CD4-positive, alpha-beta T cell treated with Interleukin-4 for 4 hours (primary cell): ENCODE measurements at places on chromosomes 3 and 15.

- DNase-seq, result no peak
Measured at GRCh38 chr3:142501004-142501926, 53.4 kb upstream of the XRN1 start.

DNA sequence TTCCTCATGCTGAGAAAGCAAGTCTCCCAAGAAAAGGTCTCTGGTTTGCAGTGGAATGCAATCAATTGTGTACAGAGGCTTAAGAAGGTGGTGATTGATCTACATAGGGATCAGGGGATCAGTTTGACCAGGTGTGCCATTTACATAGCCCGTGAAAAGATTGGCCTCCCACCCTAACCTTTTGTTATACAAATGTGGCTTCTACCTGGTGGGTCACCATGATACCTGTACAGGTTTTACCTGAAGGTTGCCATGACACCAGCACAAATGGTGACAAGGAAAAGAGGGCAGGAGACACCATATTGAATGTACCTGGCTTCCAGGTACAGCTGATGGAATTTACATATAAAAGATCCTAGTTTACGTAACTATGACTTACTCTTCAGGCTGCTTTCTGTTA is 25.5 kb upstream of the TEX55 start:
- no peak for DNase-seq

GRCh38 chr3:101884776-101885175 is 35.5 kb downstream of the NFKBIZ start:
- no peak for DNase-seq

DNA sequence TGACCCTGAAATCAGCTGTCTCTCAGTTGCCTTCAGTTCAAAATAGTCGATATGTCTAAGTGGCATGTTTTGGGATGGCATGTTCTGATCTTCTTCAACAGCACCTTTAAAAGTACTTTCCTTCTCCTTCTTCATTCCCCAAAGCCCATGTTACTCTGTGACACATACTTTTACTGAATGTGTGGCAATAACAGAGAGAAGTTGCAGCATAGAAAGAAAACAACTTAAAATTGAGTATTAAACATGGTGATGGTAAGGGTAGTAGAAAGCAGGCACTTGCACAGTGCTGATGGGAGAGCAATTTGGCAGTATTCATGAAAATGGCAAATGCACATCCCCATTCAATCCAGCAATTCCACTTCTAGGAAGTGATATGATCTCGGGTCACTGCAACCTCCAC is 12.3 kb upstream of the ULK4 start:
- no peak for DNase-seq

- DNase-seq, result no peak
Measured at GRCh38 chr3:184497804-184498203, 63.8 kb upstream of the EPHB3 start.

DNA sequence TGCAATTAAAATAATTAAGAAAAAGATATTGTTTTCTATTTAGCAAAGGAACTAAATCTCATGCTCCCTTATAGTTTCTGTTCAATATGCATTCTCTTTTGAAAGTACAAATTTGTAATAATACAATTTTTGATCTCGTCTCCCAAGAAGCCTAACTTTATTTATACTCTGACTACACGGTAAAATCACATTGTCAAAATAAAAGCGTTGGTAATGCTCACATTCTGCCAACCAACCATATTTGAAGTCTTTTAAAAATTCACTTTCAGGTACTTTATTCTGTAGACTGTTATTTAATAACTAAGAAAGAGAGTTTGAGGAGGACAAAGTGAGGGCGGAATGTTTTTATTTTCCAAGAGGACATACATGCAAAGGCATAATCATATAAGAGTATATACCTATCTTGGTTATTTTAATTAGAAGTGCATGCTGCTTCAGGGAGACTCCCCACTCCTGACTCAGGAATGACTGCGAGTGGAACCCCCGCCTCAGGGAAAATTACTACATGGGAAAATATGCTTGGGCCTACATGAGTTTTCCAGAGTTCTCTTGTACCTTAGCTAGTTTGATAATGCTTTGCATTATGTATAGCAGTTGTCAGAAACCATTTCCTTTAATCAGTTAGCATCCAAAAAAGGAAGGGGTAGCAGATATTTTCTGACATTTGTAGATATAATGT is 19.3 kb downstream of the MBNL1 start:
- no peak for DNase-seq

- peak; percentile 65 for DNase-seq
Measured at GRCh38 chr3:152524198-152525140, 255.7 kb downstream of the MBNL1 start.

- DNase-seq, result no peak
Measured at GRCh38 chr3:178785961-178786360, 249.7 kb downstream of the KCNMB2 start.

- DNase-seq, result peak; percentile 21
Measured at GRCh38 chr3:52895418-52895817, 1.9 kb downstream of the STIMATE start.

GRCh38 chr15:53758412-53758811 is 1.1 kb downstream of the WDR72 start:
- no peak for DNase-seq

DNA sequence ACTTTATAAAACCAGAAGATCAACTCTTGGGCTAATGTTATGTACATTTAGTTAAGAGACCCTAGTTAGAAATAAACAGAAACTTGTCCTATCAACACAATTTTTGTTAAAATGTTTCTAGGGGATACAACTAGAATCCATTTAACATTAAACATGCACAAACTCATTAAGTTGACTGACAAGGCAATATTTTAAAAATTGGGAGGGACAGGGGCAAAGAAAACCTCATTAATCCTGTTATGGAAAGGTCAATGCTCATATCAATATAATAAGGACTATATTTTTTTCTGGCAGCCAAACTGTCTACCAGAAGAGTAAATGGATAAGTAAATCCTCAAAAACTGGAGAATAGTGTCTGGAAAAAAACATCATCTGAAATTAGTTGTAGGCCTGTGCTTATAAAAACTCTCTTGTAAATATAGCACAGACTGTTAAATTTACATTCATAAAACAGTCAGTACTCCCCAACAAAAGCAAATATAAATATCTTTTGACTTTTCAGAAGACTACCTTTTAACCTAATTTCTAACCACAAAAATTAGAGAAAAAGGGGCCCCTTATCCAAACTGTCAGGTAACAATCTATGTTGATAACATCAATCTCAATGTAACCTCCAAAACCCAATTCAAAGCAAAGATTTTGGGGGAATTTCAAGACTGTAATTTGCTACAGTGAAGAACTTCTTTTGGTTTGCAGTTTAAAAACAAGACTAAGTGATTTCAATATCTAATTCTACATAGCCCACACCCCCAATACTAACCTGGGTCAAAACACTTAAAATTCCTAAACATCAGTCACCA is 4.2 kb downstream of the TRA2B start:
- no peak for DNase-seq

GRCh38 chr15:48006031-48006511 is 114.7 kb upstream of the SLC24A5 start:
- DNase-seq, result no peak

DNA sequence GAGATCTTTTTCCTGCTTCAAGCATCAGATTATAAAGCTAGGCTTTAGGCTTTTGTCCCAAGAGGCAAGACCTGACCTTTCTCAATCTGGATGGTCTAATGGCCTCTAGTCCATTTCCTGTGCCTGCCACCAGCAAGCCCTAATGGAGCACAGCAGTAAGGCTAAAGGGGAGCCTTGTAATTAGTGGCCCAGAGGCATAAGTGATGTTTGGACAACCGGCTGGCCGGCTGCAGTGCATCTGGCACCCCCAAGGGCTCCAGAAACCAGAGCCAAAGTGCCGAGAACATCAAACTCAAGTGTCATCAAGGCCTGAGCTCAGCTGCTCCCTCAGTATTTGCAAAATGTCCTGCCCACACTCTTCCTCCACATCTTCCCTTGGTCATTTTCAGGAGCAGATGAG is 31.9 kb upstream of the RTP4 start:
- DNase-seq, result no peak

- no peak for DNase-seq
Measured at GRCh38 chr15:60172143-60172542, 168.0 kb downstream of the FOXB1 start.

DNA sequence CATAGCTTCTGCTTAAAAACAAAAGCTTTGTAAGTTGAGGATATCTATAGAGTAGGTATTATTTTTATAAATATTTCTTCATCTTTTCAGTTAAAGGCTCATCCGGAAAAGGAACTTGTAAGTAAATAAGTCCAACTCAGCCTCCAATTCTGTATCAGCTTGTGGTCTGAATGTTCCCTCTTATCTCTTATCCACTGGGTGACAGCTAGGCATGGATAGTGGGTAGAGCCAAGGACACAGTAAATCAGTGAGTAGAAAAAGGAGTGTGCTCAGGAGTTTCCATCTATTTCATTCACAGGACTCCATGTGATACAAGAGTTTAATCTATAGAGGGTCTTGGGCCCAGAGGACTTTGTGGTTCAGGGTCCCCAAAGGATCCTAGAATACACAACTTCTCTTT is 50.9 kb downstream of the FRMD5 start:
- DNase-seq, result no peak

GRCh38 chr3:185717121-185717520 is 107.7 kb downstream of the IGF2BP2 start:
- no peak for DNase-seq
